ENCODE measurements at places on chromosomes 1 and 21.
A peak's percentile ranks its signal among the peaks of the same experiment; 100 is the strongest.

DNA sequence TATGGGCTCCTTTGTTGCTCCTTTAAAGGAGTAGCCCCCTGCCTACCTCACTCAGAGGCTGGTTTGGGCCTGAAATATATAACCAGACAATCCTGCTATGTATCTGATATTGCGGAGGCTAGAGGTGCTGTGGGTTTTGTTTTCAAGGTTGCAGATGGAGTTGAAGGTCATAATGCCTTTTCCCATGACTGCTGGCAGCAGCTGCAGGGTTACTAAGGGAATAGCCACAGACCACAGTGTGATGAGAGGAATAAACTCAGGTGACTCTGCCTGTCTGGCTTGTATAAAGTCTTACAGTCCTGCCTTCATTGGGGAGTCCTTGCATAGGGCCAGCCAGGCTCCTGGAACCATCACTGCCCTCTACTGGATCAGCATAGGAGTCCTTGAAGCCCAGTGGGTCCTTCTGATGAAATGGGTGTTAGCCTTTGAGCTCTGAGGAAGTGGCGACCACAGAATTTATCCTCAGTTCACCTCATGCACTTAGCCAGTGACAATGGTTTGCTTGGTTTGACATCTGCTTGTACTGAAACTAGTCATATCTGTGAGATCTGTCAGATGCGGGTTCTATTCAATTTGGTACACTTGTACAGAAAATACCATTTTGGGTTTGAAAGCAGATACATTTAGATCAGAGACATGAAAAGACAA lies 174.4 kb upstream of the HMCN1 start:
- DNase-seq: peak; percentile 22

DNA sequence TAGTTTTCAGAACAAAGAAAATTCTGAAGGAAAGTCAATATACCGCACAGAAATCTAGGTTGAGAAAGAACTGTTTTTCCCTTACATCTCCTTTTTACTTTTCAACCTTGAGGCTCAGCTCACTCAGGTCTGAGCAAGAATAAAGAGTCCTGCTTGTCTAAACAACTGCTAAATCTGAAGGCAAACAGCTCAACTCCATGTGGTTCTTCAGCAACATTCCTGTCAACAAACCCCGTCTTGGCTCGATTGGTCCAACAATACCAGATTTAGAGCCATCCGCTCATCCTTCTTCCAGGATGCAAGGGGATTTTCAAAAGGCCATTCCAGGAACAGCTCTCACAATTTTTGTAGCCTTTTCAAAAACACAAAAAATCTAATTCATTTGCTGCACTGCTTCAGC lies 119.8 kb downstream of the HLCS start:
- no peak for DNase-seq

GRCh38 chr1:26391450-26391849 lies 18.9 kb upstream of the ZNF683 start:
- DNase-seq: peak; percentile 8

DNA sequence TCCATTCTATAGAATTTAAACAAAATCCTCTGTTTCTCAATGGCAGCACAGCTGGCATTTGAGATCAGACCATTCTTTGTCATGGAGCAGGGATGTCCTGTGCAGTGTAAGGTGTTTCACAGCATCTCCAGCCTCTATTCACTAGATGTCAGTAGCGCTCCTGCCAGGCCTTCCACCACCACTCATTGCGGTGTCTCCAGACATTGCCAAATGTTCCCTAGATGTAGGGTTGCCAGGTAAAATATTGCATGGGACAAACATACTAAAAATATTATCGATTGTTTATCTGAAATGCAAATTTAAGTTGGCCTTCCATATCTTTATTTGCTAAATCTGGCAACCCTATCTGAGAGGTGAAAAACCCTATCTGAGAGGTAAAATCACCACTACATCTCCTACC lies 11.7 kb downstream of the ITLN2 start:
- no peak for DNase-seq

DNA sequence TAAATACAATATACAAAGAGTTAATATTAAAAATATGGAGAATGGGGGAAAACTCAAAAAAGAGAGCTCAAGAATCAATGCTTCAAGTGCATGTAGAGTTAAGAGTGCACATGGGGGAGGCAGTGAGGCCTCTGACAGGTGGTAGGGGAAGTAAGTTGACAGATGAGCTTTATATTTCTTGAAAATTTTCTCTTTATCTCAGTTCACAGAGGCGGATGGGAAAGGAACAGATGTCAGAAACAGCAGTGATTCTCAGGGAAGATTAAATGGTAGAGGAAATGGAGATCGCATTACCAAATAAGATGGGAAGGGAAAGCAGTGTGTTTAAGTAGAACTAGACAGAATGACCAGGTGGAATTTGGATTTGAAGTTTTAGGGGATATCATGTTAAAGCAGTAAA lies 200.1 kb upstream of the C1orf105 start:
- DNase-seq: no peak

GRCh38 chr21:27787046-27787445 lies 820.2 kb upstream of the ADAMTS5 start:
- DNase-seq: no peak

DNA sequence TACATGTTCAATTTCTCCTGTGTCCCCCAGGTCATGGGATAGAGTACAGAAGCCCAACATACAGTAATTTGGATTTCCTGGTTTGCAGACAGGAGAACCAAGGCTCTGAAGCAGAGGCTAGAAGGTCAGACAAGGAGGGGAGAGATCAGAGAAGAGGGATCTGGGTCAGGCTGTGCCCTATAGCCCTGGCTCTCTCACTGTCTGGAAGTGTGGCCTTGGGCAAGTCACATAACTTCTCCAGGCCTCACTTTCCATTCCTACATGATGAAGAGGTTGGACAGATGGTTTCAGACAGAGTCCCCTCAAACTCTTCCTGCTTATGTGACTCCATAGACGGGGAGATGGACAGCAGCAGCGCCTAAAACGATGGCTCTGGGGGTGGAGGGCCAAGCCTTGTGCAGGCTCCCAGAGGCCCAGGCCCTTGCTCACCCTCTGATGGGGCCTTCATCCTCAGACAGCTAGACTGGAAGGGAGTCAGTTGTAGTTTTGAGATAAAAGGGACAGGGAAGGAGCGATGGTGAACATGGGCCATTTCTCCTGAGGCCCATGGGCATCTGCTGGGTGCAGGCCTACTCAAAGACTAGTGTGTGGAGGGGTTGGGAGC lies 2.9 kb downstream of the TRIM62 start:
- no peak for DNase-seq

- DNase-seq: no peak
These were observed 12.1 kb upstream of the LINGO4 start for GRCh38 chr1:151817353-151817730.

- DNase-seq: no peak
These were observed 6.5 kb downstream of the WLS start for GRCh38 chr1:68225781-68226180.

- DNase-seq: no peak
These were observed 7.0 kb downstream of the ARPC5 start for GRCh38 chr1:183628537-183628936.

- DNase-seq: no peak
These were observed 97.4 kb downstream of the LACTBL1 start for GRCh38 chr1:22875241-22875640.

- no peak for DNase-seq
These were observed 9.9 kb upstream of the CFHR4 start for GRCh38 chr1:196877964-196878363.

GRCh38 chr21:43644609-43645008 lies 14.7 kb downstream of the HSF2BP start:
- DNase-seq: no peak

DNA sequence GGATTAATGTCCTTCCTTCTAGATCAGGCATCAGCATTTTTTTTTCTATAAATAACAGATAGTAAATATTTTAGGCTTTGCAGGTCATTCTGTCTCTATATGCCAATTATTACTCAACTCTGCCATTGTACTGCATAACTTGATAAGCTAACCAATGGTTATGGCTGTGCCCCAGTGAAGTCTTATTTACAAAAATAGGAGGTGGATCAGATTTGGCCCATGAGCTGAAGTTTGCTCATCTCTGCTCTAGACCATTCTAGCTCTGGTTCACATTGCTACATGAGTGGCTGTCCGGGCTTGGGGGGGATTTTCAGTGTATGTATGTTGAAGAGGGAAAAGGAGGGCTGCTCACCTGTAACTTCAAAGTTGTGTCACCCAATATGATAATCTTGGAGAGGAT lies 10.1 kb downstream of the RAB7B start:
- DNase-seq: no peak

GRCh38 chr1:9892563-9893528 lies 17.2 kb downstream of the CTNNBIP1 start:
- no peak for DNase-seq

GRCh38 chr1:6386371-6386949 lies 7.1 kb downstream of the ACOT7 start:
- no peak for DNase-seq

DNA sequence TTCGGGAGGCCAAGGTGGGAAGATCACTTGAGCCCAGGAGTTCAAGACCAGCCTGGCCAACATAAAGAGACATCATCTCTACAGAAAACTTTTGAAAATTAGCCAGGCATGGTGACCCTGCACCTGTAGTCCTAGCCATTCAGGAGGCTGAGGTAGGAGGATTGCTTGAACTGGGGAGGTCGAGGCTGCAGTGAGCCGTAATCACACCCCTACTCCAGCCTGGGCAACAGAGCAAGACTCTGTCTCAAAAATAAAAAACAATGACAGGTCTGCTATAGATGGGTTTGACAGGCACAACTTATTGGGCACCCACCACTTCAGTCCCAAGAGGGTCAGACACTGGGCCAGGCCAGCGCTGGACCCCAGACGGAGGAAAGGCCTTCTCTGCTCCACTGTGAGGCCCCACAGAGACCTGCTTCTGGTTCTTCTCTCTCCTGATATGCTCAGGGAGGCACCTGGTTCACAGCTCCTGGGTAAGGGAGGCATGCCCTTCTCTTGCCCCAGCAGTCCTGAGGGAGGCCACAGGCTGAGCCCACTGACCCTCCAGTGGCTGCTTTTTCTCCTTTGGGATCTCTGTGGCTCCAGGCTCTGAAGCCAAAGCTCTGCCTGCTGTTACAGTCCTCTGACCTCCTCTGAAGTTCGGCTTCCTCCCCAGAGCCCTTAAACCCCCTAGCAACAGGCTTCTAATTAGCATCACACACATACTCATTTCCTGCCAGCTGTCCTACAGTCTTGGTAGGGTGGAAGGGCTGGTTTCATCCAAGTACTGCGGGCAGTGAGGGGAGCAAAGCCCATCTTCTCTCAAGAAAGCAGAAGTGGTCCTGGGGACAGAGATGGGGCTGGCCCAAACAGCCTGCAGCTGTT lies 14.4 kb downstream of the S100A16 start:
- DNase-seq: no peak

DNA sequence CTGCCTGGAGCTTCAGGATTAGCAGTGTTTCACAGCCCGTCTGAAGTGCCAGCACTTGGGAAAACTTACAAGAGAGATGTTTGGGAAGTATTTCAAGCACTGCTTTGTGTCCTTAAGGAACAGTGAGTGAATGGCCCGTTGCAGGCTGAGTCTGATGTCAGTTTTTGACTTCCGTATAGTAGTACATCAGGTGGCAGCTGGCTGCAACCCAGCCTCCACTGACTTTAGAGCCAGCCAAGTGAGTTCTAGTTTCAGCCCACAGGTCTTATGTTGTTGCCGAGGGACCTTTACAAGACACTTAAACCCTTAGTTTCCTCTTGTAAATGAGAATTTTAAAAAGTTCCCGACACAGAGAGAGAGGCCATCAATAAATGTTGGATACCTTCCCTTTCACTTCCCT lies 35.0 kb downstream of the UCK2 start:
- no peak for DNase-seq

- DNase-seq: no peak
These were observed 67.8 kb downstream of the MORN1 start for GRCh38 chr1:2323451-2323974.

DNA sequence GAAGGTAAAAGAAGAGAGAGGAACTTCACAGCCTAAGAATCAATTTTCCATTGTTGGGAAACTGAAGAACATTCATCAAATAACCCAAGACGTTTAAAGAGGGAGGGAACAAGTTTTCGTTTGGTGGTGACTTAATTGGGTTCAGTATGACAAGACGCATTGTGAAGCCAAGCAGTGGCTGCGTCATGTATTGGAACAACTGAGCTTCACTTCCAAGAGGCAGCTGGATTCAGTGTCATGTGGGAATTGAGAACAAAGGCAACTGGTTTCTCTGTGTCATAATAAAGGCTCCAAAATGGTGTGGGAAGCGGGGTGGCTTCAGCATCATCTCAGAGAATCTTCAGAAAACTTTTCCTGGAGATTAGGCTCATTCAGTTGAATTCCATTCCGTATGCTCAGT lies 29.8 kb upstream of the RC3H1 start:
- DNase-seq: no peak

DNA sequence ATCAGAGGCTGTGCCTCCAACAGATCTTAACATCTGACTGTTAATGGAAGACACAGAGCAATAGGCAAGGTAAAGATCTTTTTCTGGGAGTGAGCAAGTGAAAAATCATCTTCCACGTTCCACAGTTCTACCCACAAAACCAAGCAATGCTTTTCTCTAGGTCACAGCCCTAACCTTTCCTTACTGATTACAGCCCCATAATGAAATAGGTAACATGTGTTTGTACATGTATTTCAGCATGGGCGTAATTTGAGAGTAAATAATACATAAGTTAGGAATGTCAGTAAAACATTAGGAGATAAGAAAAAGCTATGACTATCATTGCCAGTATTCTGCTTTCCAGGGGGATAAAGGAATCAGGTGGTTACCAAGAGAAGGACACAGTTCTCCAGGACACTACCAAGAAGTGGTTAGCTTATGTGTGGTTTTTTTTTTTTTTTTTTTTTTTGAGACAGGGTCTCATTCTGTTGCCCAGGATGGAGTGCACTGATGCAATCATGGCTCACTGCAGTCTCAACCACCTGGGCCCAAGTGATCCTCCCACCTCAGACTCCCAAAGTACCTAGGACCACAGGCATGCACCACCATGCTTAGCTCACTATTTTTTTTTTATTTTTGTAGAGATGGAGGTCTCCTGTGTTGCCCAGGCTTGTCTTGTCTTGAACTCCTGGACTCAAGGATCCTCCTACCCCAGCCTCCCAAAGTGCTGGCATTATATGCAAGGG lies 72.0 kb downstream of the DAP3 start:
- DNase-seq: no peak

- no peak for DNase-seq
These were observed 99.4 kb downstream of the CRYAA start for GRCh38 chr21:43268086-43268803.

- no peak for DNase-seq
These were observed 142.8 kb upstream of the COA6 start for GRCh38 chr1:234230414-234230862.

DNA sequence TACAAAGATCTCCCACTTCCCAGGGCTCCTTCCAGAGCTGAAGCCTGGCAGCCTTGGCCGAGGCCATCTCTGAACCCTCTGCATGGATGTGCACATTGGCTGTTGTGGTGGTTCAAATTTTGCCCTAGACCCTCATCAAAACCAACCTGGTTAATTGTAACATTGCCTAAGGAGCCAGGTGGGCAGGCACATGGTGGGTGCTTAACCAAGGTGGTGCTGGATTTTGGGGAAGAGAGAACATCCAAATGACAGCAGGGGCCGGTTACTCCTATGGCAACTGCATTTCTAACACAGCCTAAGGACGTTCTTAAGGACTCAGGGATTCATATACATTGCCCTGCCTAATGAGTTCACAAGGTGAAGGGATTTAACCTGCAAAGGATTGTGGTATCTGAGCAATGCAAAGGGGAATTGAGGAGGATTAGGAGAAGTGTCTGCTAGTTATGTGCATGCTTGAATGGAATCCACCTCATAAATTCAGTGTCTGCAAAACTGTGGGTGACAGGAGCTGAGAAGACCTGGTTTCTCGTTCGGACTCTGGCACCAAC lies 10.3 kb downstream of the RUNX1 start:
- DNase-seq: no peak

GRCh38 chr1:24786191-24786590 lies 40.9 kb downstream of the CLIC4 start:
- no peak for DNase-seq

GRCh38 chr1:20184997-20185833 lies 681 bp upstream of the UBXN10 start:
- peak; percentile 42 for DNase-seq
